ENCODE measurements at places on chromosomes 12 and 14.

DNA sequence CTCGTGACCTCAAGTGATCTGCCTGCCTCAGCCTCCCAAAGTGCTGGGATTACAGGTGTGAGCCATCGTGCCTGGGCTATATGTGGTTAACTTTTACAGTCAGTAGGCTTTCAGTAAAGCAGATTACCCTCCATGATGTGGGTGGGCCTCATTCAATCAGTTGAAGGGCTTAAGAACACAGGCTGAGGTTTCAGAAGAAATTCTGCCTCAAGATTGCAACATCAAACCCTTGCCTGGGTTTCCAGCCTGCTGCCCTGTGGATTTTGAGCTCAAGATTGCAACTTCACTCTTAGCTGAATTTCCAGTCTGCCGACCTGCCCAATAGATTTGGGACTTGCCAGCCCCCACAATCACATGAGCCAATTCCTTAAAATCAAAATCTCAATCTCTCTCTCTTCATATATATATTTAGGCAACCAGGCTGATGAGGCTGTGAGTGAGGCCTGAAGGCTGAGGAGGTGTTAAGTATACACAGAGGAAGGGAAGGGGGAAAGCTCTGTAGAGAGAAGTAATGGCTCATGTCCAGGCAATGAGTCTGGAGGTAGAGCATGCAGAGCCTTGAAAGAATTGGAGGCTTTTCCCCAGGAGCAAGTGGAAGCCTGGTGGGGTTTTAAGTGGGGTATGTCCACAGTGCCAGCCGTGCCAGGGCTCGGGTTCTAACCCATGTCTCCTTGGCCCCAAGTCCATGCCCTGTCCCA lies 33.3 kb upstream of the ACTN1 start:
- DNase-seq = no peak

GRCh38 chr12:115491511-115492250 lies 785.8 kb downstream of the MED13L start:
- DNase-seq = no peak

DNA sequence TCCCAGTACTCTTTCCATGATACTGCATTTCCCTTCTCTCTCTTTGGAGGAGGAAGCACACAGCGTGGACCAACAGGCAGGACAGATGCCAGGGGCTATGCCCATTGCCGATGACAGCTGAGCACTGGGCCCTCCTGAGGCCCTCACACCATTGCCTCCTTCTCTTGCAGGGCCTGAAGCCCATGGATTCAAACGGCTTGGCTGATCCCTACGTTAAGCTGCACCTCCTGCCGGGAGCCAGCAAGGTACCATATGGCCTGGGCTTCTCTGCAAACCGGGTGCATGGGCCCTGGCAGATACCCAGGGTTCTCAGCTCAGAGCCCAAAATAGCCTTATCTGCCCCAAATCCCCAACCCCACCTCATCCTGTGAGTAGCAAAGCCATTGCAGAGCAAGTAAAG lies 25.2 kb upstream of the OAS1 start:
- DNase-seq = no peak

GRCh38 chr12:97921979-97922722 lies 459.5 kb downstream of the RMST start:
- DNase-seq = no peak

DNA sequence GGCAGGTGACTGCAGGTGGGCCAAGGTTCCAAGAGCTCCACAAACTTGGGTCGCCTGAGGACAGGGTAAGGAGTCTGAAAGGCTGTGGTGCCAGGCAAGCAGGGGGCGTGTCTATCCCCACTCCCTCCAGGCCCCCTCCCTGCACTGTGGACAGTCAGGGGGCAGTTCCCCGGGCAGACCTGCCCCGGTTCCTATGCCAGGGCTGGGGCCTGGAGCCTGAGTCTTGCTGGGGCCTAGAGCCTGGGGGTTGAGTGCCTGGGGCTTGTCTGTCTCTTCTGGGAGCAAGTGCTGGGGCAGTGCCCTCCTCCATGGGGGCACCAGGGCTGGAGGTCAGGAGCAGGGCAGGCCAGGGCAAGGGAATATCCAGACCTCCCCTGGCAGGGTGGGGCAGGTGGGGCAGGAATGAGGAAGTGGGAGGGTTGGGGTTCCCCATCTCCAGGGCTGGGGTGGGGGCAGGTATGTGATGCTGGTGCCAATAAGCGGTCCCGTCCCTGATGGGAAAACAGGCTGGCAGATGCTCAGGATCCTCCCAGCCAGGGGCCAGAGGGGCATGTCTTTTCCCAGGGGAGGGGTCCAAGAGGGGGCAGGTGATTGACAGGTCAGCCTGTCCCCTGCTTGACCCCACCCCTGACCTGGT lies 11.9 kb upstream of the TNFAIP2 start:
- DNase-seq = no peak

GRCh38 chr14:28782301-28782700 lies 15.7 kb downstream of the FOXG1 start:
- no peak for DNase-seq

DNA sequence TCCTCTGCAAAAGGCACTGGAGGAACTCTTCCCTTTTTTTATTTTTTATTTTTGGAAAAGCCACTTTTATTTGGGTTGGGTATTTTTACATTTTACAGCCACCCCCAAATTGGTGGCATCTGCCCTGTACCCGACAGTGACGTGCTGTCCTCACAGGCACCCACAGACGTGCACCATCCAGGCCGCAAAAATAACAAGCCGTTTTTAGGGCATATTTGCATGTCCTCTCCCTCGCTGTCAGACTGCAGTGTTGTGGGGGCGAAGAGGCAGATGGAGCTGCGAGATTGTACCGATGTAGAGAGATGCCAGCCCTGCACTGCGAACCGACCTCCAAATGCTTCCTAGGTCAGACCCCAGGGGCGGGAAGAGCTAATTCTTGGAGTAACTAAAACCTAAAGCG lies 12.2 kb downstream of the JDP2 start:
- peak; percentile 73 for DNase-seq
